ENCODE measurements at places on chromosomes 16 and 17.
A peak's percentile ranks its signal among the peaks of the same experiment; 100 is the strongest.

GRCh38 chr16:68257906-68258800 is 6.2 kb upstream of the SLC7A6 start:
- peak; percentile 48 for ATAC-seq

- no peak for ATAC-seq
These were observed 432.8 kb upstream of the HSBP1 start for GRCh38 chr16:83374979-83375378.

DNA sequence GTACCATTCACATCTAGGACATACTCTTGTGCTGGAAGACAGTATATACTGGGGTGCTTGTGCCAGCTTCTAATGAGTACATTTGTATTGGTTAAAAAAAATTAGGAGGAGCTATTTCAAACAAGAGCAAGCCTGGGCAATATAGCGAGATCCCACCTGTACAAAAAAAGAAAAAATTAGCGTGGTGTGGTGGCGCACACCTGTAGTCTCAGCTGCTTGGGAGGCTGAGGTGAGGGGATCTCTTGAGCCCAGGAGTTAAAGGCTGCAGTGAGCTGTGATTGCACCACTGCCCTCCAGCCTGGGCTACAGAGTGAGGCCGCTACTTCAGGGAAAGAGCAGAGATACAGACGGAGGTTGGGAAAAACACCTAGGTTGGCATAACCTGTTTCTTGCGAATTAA is 1.2 kb downstream of the MRTFB start:
- no peak for ATAC-seq

DNA sequence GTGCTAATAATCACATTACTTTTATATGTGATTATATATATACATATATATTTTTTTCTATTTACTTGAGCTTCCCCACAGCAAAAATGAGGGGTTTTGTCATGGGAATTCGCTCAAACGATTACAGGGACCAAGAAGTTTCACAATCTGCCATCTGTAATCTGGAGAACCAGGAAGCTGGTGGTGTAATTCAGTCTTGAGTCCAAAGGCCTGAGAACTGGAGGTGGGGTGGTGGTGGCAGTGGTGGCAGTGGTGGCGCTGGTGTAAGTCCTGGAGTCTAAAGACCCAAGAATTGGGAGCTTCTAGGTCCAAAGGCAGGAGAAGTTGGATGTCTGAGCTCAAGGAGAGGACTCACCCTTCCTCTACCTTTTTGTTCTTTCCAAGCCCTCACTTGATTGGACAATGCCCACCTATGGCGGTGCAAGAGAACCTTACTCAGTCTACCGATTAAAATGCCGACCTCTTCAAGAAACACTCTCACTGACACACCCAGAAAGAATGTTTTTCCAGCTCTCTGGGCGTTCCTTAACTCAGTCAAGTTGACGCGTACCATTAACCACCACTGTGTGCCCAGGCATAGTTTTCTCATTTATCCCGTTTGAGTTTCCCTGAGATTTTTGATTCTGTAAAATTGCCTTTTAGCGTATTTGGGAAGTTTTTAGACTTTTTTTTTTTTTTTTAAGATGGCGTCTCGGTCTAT is 31.9 kb downstream of the POLR2A start:
- ATAC-seq: no peak

DNA sequence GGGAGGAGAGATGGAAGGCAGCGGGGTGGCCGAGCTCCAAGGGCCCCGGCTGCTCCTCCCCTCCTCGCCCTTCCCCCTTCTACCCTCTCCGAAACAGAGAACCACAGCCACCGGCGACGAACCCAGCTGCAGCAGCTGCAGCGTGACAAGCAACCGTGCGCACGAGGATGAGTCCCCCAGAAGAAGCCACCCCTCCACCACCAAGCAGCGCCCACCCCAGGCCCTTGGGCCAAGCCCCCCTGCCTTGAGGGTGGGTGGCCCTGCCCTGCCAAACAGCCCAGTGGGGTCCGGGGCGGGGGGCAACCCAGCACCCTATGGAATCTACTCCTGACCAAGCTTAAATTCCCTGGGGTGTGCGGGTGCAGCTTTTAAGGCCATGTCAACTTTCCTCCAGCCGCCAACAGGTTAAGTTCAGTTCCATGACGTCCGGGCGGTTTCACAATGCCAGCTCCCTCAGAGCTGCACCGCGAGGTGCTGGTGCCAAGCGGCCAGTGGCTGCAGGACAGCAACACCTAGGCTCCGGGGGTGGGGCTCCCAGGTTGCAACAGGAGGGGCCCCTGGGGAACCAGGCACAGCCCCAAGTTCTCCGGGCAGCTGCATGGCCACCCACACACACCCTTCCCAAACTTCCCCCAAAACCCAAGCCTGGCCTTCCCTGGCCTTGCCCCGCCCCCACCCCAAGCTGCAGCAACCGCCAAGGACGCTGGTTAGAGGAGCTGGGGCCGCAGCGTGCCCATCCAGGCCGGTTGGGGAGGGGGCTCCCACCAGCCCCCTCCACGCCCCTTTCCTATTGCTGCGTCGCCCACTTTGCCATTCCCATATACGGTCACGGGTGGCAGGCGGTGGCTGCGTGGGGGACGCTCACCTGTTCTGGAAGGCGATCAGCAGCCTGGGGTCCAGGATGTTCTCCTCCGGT is 2.0 kb downstream of the CBX4 start:
- no peak for ATAC-seq

- ATAC-seq: no peak
These were observed 82.1 kb downstream of the KSR1 start for GRCh38 chr17:27538156-27538955.

DNA sequence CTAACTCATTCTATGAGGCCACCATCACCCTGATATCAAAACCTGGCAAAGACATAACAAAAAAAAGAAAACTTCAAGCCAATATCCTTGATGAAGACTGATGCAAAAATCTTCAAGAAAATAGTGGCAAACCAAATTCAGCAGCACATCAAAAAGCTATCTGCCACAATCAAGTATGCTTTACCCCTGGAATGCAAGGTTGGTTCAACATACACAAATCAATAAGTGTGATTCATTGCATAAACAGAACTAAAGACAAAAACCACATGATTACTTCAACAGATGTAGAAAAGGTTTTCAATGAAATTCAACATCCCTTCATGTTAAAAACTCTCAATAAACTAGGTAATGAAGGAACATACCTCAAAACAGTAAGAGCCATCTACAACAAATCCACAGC is 48.4 kb downstream of the CMC2 start:
- no peak for ATAC-seq

- ATAC-seq: no peak
These were observed 82.1 kb downstream of the MSI2 start for GRCh38 chr17:57338257-57338914.

DNA sequence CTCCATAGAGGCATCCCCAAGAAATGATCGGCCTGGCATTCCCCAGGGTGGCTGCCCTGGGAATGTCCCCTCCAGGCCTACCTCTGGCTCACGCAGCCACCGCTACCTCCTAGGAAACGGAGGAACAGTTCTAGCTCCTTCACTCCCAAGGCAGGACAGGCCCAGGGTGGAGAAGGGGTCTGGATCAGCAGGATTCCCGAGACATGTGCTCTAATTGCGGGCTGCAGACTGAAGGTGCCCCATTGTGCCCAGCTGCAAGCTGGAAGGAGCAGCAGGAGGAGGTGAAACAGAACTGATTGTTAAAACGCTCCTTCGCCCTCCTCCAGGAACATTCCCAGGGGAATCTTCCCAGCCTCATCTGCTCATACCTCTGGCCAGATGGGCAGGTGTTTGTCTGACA is 40.8 kb downstream of the SCNN1G start:
- no peak for ATAC-seq

DNA sequence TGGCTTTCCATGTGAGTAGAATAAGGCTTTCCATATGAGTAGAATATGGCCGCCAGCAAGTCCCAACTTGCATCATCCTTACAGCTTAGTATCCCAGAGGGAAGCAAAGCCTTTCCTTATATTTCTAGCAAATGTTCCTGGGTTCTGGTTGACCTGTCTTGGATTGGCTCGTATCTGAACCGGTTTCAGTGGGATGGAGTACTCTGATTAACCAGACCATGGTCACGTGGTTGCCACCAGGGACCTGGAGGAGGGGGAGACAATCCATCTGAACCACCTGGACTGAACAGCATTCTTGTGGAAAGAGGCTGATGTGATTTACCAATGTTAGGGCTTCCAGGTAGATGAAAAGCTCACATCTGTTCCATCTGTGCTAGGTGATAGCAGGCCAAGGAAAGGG is 89.0 kb downstream of the SHISA6 start:
- ATAC-seq: no peak

GRCh38 chr17:66268247-66268927 is 34.0 kb upstream of the PRKCA start:
- no peak for ATAC-seq

DNA sequence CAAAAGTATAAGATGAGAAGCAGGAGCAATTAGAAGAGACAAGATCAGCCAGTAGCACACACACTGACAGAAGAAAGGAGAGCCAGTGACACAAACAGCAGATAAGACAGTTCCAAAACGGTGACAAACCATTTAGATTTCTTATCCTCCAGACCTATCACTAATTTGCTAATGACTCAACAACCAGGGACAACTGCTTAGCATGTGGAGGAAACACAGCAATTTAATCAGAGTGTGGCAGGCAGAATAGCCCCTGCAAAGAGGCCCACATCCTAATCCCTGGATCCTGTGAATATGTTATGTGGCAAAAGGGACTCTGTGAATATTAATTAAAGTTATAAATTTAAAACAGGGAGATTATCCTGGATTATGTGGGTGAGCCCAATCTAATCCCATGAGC is 81.1 kb downstream of the CACNG1 start:
- ATAC-seq: no peak

DNA sequence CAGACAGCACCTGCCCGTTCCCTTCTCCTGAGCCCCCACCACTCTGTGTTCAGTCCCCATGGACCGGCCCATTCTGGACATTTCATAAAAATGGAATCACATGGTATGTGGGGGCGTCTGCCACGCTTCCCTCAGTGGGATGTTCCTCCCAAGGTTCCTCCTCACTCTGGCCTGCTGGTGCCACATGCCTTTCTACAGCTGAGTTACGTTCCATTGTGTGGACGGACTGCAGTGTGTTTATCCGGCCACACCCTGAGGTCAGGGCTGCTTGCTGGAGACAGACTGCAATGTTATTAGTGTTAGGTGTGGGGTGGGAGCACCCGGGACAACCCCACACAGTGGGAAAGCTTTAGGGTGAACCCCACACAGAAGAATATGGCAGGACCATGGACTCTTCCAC is 5.9 kb upstream of the AATK start:
- ATAC-seq: no peak

GRCh38 chr16:3601614-3602319 is 9.6 kb downstream of the SLX4 start:
- no peak for ATAC-seq

DNA sequence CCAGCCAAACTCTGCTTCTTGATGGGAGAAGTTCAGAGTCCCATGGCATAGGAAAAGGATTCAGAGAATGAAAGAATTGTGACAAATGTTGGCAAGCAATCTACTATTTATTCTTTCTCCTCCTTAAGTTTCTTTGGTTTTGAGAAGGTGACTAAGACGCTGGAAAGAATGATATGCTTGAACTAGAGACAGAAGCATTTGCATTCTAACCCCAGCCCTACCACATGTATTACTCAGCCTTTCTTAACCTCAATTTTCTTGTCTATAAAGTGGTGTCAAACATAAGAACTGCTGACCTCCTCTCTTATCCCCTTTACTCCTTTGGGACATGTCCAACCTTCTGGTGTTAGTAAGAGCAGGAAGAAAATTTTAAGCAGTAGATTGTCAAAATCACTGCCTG is 124.7 kb downstream of the HS3ST2 start:
- peak; percentile 57 for ATAC-seq

GRCh38 chr17:46191322-46192188 is 1.7 kb downstream of the KANSL1 start:
- ATAC-seq: no peak

DNA sequence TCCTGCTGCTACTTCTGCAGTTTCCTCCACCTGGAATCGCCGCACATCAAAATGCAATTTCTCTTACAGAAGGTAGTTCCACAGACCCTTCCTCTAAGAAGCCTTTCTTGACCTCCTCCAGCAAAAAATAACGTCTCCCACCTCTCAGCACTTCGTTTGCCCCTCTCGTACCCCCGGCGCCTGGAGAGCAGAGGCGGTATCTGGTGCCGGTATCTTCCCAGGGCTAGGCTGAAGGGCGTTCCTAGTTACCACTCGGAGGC is 482 bp downstream of the DCTPP1 start:
- ATAC-seq: no peak

DNA sequence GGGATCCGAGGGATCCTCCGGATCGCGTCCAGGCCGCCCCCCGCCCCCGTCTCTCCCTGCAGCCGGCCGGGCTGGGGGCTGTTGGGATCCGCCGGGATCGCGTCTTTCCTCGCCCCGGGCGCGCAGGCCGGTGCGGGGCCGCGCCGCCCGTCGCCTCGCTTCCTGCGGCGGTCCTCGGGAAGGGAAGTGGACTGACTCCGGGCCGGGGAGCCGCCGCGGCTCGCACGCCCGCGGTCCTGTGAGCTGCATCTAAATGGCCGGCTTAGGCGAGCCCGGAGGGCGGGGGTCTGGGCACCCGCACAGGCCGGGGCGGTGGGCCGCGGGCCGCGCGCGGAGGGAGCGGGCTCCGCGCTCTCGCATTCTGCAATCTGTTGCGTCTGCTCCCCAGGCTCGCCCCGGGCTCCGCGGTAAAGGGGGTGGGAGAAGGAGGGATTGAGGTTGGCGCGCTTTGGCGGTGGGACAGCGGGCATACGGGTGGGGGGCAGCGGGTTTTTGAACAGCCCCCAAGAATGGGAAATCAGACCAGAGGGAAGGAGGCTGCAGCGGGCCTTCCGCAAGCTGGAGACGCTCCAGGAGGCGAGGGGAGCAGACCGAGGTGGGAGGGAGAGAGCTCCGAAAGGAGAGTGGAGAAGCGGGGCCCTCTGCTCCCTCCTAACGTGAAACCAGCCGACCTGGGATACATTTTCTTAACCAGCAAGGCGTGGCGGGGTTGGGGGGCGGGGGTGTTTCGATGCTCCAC is 2.2 kb downstream of the TMEM132E start:
- ATAC-seq: no peak

- no peak for ATAC-seq
These were observed 12.8 kb downstream of the CTRB1 start for GRCh38 chr16:75231570-75231969.

- ATAC-seq: no peak
These were observed 66.7 kb upstream of the TANC2 start for GRCh38 chr17:62899361-62899760.

DNA sequence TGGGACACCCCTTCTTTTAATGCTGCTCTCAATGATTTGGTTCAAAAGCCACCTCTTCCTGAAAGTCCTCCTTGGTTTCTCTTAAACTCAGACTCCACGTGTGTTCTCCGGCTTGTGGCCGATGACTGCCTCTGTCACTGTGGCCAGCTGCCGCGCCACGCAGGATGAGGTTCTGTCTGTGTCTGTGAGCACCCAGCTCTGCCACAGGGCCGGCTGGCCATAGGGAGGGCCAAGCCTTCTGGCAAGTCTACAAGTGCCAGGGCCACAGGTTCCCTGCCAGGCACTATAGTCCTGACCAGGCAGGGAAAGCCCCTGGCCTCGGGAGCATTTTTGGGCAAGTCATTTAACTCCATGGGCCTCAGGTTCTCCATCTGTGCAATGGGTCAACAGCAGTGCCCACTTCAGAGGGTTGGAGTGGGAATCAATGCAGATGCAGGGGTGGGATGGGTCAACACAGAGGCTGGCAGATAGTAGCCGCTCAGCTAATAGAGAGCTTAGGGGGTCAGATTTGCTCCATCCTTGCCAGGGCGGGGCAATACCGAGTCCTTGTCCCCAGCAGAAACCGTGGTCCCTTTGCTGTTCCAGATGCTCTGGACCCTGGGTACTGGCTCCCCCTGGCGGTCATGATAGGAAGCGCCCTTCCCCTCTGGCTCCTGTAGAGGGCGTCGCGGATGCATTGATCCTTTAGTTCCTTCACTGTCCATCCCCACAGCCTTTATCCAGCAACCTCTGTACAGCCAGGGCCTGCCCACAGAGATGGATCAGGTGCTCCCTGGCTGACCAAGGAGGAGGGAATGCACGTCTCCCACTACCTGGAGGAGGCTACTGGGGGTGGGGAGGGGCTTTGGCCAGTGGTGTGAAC is 19.3 kb upstream of the ADGRG3 start:
- ATAC-seq: peak; percentile 85
